ENCODE measurements at places on chromosomes 13 and 19. TPM values are rescaled to one million over a fixed set of nuclear protein-coding genes. Genes with fewer than 3 reads are reported as not detected.

FBL gene
- 83.5 TPM for total RNA-seq

ZNF845 gene
- 10.5 TPM for total RNA-seq

CASP14 gene
- not detected for total RNA-seq

VRK3 gene
- 42.5 TPM for total RNA-seq

NPAS1 gene
- total RNA-seq = 0.56 TPM

ZNF677 gene
- 15.7 TPM for total RNA-seq

ZNF90 gene
- total RNA-seq = 29.0 TPM

ZNF528 gene
- 31.3 TPM for total RNA-seq

LYL1 gene
- total RNA-seq = 8.2 TPM

SHFL gene
- 46.1 TPM for total RNA-seq

KLK10 gene
- not detected for total RNA-seq

STOML3 gene
- total RNA-seq = not detected

GFY gene
- not detected for total RNA-seq

IGFL2 gene
- total RNA-seq = not detected

FOXA3 gene
- not detected for total RNA-seq

KL gene
- total RNA-seq = 3.9 TPM

MBD3L2B gene
- total RNA-seq = not detected

SIN3B gene
- total RNA-seq = 33.6 TPM

RINL gene
- total RNA-seq = 11.6 TPM

ITGBL1 gene
- 4.6 TPM for total RNA-seq

DNAAF3 gene
- total RNA-seq = 9.1 TPM

HSPB6 gene
- total RNA-seq = 22.3 TPM

RAB3A gene
- total RNA-seq = 2.0 TPM

ZNF285 gene
- 5.4 TPM for total RNA-seq

VSTM2B gene
- total RNA-seq = not detected

NLRP9 gene
- total RNA-seq = not detected

CATSPERD gene
- not detected for total RNA-seq

C13orf42 gene
- total RNA-seq = not detected

MATK gene
- 2.5 TPM for total RNA-seq

F2RL3 gene
- total RNA-seq = 9.9 TPM

FXYD1 gene
- total RNA-seq = 1.1 TPM

ZNF132 gene
- total RNA-seq = 24.3 TPM

KASH5 gene
- 1.3 TPM for total RNA-seq

CGB1 gene
- total RNA-seq = not detected

KIRREL2 gene
- not detected for total RNA-seq

FFAR2 gene
- total RNA-seq = 0.27 TPM

SMIM44 gene
- total RNA-seq = not detected

CCL25 gene
- not detected for total RNA-seq

C13orf46 gene
- total RNA-seq = 9.4 TPM

NLRP4 gene
- total RNA-seq = not detected

EFNA2 gene
- total RNA-seq = not detected

ZNF667 gene
- 22.2 TPM for total RNA-seq

MAG gene
- not detected for total RNA-seq

S1PR2 gene
- total RNA-seq = 6.0 TPM

GIPC1 gene
- total RNA-seq = 93.7 TPM

NKPD1 gene
- total RNA-seq = 0.44 TPM

KIR2DL1 gene
- not detected for total RNA-seq

HIPK4 gene
- not detected for total RNA-seq

GGN gene
- 0.78 TPM for total RNA-seq

TUBA3C gene
- total RNA-seq = 0.94 TPM

ZNF440 gene
- total RNA-seq = 14.1 TPM

KLF5 gene
- total RNA-seq = 15.6 TPM

OR7C1 gene
- total RNA-seq = not detected

IL11 gene
- not detected for total RNA-seq
